ENCODE measurements at places on chromosomes 12 and 14.

- no peak for DNase-seq
Measured at GRCh38 chr12:122097584-122097926, 19.0 kb downstream of the MLXIP start.

GRCh38 chr12:1619587-1619986, 9.4 kb upstream of the WNT5B start:
- DNase-seq: no peak

GRCh38 chr14:81132468-81132867, 88.3 kb downstream of the GTF2A1 start:
- no peak for DNase-seq

DNA sequence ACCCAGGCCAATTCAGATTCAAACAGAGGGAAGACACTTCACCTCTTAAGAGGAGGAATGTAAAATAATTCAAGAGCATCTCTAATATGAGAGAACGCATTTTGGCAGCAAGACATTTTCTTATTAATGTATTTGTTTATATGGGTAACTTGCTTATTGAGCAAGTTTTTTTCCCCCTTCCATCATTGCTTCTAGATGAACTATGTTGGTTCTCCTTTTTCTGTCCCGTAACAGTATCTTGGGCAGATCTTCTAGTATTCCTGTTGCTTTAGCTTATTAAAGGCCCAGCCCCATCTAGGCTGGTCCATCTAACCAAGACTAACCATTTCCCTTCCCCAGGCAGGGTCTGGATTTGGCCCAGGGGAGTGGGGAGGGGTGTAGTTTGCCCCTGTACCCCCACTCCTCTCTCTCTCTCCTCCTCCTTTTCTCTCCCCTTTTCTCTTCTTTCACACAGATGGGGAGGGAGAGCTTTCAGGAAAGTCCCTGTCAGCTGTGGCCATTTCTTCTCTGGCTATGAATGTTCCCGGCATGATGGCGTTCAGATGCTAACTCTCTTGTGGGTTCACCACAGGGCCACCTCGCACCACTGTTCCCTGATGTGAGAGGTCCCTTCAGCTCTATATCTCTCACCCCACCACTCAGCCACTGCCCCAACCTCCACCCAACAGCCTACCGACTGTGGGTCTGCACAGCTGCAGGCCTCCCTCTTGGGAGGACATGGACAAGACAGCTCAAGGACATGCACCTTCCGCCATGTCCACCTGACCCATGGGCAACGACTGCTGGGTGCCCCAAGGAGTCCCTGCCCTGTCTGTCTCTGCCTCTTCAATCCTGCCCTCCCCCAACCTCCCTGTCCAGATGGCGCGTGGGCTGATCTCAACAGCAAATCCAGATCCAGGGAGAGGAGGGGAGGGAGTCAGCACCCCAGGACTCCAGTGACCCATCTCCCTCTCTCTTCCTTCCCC, 15.8 kb upstream of the RPS6KL1 start:
- no peak for DNase-seq

GRCh38 chr14:100994082-100994481, 90.6 kb upstream of the RTL1 start:
- DNase-seq: no peak

DNA sequence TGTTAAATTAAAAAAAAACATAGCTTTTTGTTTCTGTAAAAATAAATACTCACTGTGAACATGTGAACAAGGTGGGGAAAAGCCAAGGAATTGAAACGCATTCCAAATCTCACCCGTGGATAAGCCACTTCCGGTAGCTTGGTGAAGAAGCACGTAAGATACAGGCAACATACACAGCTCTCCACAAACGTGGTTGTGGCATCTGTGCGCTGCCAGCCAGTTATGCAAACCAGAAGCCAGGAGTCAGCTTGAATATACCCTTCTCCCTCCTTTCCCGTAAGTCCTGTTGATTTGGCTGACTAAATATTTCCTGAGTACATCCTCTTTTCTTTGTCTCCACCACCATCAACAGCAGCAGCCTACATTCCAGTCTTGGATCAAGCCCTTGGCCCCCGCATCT, 486.2 kb downstream of the VRK1 start:
- DNase-seq: no peak

- peak; percentile 39 for DNase-seq
Measured at GRCh38 chr12:48924617-48925303, 532 bp downstream of the FKBP11 start.

- peak; percentile 77 for DNase-seq
Measured at GRCh38 chr14:105430565-105430964, 10.9 kb downstream of the MTA1 start.

- no peak for DNase-seq
Measured at GRCh38 chr12:40034712-40035111, 71.2 kb downstream of the SLC2A13 start.

DNA sequence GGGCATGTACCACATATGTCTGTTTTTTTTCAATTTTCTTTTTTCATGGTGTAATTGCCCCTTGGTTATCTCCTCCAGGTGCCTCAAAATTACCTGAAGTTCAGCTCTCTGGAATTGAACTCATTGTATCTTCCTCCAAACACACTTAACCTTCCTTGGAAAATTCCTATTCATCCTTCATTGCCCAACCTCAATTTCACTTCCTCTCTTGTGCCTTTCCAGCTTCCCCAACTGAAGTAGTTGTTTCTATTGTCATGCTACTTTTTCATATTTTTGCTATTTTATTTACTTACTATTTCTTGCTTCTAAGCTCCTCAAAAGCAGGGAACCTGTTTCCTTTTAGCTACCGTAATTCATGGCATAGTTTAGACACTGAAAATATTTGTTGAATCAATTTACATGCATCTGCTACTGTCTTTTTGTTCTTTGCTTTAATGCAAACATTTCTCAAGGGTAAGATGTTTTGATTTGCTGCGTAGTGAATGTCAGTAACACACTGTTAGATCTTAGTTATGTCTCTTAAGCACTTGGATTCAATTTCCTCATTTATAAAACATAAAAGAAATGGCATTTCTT, 37.0 kb upstream of the STXBP6 start:
- DNase-seq: no peak

DNA sequence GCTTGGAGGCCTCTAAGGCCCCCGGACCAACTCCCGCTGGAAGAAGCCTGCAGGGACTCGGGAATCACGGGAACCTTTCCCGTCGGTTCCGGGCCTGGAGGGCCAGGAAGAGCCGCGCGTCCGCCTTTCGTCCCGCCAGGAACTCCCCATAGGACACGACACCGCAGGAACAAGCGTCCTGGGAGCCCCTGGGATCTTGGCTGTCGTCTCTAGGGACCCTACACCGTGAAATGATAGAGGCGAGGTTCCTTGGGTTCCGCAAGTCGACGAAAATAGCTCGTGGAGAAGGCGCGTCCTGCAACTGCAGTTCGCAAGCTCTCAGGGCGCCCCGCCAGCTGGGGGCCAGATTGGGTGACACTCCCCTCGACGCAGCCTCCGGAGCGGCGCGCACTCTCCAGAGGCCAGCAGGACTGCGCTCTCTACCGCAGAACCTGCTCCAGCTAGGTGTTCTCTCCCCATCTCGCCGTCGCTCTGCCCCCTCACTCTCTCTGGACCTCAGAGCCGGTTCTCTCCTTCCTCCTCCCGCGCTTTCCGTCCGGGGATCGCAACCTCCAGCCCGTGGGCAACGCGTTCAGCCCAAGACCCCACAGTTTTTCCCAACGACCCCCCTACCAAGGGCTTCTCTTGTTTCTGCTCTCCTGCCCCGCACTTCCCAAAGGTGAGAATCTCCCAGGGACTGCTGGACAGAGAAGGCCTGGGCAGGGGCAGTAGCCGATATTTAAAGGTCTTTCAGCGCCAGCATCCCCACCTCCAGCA, 776 bp downstream of the BMP4 start:
- DNase-seq: no peak

DNA sequence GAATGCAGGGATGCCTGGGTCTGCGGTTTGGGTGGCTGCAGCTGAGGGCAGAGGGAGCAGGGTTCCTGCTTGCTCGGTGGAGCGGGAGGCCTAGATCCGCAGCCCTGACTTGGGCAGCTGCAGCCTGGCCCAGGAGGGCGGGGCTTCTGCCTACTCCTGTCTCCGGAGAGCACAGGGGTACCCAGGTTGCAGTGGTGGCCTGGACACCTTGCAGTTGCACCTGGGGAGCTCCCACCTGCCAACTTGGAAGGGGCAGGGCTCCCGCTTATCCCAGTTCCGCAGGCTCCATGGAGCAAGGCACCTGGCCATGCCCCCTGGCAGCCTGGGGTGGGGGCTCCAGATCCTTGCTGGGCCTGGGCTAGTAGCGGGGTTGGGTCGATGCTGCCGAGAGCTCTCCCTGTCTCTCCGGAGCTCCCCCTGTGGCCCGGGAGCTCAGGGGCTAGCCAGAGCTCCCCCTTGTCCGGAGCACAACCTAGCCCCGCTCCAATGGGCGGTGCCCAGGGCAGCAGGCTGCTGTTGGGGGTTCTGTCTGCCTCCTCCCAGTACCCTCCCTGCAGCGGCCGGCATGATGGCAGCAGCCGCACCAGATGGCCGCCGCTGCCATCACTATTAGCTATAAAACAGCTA, 136.4 kb downstream of the PTPRR start:
- DNase-seq: no peak

GRCh38 chr14:53924753-53925152, 31.9 kb downstream of the BMP4 start:
- peak; percentile 63 for DNase-seq

DNA sequence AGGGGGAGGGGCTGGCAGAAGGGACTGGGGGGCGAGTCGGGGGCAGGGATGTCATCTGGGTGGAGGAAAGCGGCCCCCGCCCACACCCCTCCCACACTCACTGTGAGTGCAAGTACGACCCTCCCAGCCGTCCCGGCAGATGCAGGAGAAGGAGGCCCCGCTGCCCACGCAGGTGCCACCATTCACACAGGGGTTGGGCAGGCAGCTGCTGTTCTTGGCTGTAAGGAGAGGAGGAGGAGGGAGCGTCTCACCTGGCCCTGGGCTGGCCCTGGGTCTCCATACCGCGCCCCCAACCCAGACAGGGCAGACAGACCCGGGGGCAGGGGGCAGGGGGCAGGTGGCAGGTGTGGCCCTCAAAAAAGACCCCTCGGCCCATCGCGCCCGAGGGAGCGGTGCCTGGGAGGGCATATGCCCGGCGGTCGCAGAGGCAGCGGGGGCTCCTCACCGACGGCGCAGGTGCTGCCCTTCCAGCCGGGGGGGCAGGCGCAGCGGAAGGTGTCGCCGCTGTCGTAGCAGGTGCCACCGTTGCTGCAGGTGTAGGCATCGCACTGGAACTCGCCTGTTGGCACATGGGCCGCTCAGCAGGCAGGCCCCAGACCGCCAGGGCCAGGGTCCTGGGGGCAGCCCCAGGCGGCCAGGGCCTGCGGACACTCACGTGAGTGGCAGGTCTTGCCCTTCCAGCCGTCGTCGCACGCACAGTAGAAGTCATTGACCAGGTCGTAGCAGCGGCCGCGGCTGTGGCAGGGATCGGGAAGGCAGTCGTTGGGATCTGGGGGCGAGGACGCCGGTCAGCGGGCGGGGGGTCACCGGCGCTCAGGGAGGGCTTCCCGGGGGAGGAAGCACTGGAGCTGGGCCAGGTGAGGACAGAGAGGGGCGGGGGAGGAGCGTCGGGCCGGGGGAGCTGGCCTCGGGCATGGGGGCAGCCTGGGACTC, 20.6 kb downstream of the JAG2 start:
- no peak for DNase-seq

GRCh38 chr14:22660654-22661053, 16.5 kb upstream of the OR6J1 start:
- no peak for DNase-seq

DNA sequence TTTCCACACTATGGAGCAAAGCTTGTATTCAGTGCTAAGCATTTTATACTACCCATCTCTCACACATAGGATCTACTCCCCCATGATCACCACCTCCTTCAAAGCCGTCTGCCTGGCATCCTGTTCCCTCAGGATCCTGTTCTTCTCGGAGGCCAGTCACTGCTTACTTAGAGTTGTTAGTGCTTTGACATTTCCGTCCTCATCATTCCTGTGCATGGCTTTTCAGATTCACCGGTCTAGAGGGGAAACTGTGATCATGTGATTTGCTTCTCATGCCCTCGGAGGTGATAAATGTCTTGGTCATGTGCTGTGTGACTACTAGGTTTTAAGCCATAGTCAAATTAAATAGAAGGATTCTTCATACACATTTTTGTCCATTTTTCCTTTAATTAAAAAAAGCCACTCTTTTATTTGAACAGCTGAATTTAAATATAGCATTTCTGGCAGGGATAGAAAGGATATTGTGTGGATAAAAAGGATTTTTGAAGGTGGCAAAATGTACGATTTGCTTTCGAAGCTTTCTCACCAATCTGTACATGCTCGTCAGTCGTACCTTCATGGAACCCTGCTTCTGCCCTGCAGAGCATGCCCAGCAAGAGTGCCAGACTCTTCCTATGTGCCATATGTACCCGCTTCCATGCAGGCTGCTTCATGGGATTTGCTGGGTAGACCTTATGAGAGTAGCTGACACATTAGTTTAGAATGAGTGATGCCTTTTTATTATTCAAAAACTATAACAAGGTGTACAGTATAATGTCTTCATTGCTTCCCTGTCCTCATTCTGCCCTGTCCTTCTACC, 53.3 kb downstream of the BMAL2 start:
- DNase-seq: no peak

GRCh38 chr12:71702590-71702989, 16.7 kb downstream of the TMEM19 start:
- no peak for DNase-seq

- DNase-seq: no peak
Measured at GRCh38 chr12:53976172-53976822, 1.5 kb upstream of the HOTAIR start.

- DNase-seq: no peak
Measured at GRCh38 chr12:83005534-83006197, 319.0 kb downstream of the TMTC2 start.

DNA sequence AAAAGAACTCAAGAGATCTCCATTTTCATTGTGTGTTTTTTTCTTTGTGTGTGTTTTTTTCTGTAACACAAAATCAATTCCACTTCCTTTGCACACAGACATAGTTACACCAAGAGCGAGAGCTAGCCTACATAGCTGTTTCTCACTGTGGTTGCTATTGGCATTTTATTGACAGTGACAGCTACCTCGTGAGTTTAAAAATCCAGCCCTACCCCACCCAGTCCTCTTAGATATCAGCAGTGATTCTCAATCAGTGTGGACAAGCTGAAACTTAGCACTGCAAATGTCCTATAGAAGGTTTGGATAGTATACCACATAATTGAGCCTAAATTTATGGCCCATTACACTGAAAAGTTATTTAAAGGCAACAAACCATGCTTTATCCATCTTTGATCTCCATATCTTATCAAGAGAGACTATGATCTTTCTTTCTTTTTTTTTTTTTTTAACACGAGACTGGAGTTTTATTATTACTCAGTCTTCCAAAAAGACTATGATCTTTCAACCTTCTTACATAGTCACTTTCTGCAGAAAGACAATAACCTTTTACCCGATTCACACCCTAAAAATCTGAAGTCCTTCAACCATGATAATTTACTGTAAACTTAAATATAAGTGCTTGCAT, 46.8 kb downstream of the ATP2B1 start:
- no peak for DNase-seq

GRCh38 chr12:80205960-80206359, 106.6 kb downstream of the OTOGL start:
- no peak for DNase-seq

GRCh38 chr12:115583591-115583990, 693.9 kb downstream of the MED13L start:
- DNase-seq: no peak

- DNase-seq: no peak
Measured at GRCh38 chr12:42483521-42483790, 106.1 kb downstream of the PRICKLE1 start.
